CD4-positive, alpha-beta memory T cell (primary cell): ENCODE measurements at places on chromosomes 11 and 22.

- DNase-seq: no peak
Observed at GRCh38 chr22:39029227-39029626, 8.3 kb downstream of the APOBEC3D start.

GRCh38 chr11:72581067-72581466 lies 93.2 kb downstream of the PDE2A start:
- no peak for DNase-seq

DNA sequence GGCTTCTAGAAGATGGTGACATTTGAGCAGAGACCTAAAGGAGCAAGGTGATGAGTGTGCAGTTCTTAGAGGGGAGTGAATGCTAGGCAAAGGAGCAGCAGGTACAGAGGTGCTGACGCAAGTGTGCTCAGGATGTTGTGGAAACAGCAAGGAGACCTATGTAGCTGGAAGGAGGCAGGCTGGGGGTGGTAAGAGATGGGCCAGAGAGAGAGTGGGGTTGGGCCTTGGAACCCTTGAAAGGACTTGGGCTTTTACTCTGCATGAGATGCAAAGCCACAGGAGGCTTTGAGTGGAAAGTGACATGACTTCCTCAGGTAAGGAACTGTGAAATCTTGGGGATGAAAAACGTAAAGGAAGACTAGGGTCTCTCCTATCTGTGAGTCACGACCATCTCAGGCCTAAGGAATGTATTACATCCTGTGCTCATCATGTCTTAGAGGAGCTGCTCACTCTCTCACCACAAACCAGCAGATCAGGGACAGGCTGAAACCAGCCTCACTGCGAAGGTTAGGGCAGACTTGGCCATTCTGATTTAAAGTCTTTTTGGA lies 65.4 kb downstream of the MICAL2 start:
- no peak for DNase-seq

GRCh38 chr11:23095650-23096189 lies 235.4 kb upstream of the CCDC179 start:
- DNase-seq: no peak

DNA sequence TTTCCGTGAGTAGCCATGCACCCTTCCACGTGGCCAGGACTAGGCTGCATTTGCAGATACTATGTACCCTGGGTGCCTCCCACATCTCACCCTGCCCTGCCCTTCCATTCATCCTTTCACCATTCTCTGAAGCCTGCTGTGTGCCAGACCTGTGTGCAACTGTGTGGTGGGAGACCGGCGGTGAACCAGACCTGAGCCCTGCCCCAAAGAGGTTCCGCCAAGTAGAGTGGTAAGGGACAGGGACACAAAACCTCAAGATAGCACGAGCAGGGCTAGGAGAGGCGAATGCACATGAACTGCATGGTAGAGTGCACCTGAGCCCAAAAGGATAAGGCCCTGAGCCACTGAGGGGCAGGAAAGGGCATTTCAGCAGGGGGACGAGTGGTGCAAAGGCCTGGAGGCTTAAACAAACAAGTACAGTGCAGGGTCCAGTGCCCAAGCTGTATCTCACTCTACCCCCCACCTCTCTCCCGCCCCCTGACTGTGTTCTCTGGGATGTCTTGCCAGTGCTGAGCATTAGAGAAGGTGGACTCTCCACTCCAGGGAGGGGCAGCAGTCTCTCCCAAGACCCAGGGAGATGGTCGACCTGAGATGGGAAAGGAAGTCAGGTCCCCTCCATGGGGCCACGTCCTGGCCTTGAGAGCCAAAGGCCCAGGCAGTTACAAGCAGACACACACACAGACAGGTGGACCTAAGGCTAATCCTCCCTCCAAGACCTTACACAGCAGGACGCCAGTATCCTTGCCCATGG lies 14.1 kb upstream of the ARAP1 start:
- DNase-seq: no peak

GRCh38 chr11:100221791-100222190 lies 465.3 kb upstream of the ARHGAP42 start:
- no peak for DNase-seq

DNA sequence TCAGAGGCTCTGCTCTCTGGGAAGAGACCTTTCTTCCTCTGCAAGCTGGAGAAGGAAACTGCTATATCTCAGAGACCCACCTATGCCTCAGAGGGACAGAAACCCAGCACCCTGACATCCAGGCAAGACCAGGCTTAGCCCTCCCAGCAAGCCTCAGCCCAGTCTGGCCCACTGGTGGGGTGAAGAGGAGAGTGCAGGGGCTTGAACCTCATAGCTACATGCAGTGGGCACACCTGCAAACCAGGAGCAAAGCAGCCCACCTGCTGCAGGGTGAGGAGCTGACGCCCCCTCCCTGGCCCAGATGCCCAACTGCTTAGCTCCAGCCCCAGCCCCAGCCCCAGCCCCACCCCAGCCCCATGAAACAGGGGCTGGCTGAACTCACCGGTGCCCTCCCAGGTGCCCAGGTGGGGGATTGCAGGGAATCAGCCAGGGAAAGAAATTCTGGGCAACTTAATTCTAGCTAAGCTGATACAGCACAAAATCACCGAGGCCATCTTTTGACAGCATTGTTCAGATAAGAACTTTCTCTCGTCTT lies 246.8 kb downstream of the BUD13 start:
- no peak for DNase-seq

DNA sequence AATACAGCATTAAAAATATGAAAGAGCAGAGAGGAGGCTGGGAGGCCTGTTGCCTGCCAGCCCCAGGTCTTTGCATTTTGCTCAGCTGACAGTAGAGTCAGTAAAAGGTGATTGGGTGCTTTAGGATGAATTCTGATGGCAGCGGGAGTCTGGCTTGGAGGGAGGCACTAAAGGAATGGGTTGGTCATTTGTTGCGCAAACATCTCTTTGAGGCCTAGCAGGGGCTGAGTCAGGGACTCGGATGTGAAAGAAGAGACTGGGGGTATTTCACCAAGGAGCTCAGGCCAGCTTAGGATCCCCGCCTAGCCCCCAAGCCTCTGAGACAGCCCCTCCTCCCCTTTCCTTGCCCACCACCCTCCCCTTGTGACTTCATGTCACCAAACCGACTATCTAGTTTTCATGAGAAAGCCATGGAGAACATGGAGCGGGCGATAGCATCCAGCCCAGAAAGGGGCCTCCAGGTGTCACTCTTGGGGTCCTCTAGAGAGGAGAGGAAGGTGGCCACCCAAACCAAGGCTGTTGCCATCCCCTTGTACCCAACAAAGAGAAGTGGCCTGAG lies 9.7 kb downstream of the DGKZ start:
- peak; percentile 5 for DNase-seq

- DNase-seq: no peak
Observed at GRCh38 chr22:46828323-46828900, 66.0 kb downstream of the TBC1D22A start.

DNA sequence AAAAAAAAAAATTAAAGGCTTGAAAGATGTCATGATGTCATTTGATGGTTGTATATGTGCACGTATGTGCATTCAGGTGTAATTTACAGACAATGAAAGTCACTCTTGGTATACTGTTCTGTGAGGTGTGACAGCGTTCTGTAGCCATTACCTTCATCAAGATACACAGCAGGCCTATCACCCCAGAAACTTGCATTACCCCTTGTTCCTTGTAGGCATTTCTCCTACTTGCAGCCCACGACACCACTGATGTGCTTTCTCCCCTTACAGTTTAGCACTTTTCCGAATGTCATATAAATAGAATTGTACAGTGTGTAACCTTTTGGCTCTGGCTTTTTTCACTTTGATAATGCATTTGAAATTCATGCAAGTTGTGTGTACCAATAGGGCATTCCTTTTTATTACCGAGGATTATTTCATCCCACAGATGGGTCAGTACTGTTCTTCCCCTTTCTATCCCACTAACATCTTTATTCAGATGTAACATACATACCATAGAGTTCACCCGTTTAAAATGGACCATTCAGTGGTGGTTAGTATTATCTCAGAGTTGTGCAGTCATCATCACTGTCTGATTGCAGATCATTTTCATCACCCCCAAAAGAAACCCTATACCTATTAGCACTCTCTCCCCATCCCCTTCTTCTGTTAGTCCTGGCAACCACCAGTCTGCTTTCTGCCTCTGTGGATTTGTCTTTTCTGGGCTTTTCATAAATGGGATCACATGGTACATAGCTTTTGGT lies 30.3 kb downstream of the BCR start:
- no peak for DNase-seq

DNA sequence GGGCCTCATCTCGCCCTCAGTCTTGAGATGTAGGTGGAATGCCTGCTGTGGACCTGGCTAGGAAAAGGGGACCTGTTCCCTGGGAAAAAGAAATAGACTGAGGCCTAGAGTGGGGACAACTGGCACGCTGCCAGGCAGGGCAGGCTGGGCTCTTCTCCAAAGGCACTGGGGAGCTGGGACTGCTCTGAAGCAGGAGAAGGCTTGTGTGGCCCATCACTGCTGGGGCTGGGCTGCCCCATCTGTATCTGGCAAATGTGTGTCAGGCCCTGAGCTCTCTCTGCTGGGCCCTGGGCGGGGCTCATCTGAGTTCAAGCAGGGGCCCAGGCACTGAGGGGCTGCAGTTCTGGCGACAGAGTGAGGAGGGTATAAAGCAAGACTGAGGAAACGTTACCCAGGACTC lies 32.9 kb downstream of the ARVCF start:
- DNase-seq: no peak

DNA sequence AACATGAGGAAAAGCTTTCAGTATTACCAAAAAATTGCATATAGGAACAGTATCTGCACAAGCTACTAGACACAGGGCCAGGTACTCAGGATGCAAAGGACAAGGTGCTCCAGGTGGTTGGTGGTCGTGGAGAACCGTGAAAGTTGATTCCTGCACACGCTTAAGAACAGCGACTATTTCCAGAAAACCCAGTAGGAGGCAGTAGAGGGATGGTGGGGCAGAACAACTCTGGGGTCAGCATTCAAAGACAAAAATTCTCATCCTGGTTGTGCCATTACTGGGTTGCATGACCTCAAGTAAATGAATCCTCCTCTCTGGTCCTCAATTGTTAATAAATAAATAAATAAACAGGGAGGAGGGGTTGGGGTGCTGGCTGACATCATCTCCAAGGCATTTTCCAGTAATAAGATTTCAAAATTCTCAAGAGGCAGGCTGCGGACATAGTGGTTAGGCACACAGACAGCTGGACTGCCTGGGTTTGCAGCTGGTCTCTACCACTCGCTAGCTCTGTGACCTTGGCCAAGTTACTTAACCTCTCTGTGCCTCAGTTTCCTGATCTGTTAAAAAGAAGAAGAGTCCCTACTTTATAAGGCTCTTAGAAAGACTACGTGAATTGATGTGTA lies 89.6 kb downstream of the ISX start:
- no peak for DNase-seq

DNA sequence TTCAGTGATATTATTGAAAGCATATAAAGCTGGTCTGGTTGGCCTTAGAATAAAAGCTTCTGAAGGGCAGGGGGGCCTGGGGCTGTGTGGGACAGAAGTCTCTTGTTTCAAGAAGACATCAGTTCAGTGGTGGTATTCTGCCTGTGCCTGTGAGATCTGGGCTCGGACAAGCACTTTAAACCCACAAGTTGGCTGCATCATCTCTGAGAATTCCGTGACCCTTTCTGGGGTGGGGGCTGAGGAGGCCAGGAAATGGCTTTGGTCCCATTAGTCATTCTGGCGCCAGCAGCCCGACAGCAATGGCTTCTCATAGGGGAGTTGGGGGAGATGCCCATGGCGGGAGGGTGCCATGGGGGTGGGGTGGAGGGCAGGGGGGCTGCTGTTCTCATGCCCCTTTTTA lies 104.1 kb downstream of the PKNOX2 start:
- DNase-seq: no peak

DNA sequence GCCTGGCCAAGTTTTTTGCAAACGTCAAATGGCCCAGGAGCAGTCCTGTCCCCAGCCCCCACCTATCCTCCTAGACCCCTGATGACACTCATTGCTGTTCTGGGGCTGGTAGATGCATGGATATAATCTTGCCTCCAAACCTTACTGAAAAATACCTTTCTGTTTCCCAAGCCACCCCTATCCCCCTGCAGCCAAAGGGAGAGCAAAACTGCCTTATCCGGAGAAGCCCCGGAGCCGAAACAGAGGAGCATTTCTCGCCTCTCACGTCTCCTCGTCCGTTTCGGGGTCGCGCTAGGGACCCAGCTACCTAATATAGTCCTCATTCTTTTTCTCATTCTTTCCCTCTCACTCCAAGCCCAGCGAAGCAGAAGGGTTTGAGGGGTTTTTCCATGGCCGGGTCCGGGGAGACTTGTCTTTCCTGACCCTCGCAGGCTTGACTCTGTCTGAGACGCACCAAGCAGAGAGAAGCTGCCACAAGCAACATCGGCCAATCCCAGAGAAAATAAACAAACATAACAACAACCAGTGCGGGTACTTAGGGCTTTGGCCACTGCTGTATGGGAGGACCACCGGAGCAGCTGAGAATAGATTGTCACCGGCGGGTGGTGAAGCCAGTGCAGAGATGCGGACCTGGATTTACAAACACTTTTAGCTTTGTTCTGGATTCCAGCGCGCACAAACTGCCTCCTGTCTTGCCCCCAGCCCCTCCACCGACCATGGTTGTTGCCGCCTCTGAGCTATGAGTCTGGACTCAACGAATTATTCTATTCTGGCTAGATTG lies 1.6 kb downstream of the BSX start:
- no peak for DNase-seq

DNA sequence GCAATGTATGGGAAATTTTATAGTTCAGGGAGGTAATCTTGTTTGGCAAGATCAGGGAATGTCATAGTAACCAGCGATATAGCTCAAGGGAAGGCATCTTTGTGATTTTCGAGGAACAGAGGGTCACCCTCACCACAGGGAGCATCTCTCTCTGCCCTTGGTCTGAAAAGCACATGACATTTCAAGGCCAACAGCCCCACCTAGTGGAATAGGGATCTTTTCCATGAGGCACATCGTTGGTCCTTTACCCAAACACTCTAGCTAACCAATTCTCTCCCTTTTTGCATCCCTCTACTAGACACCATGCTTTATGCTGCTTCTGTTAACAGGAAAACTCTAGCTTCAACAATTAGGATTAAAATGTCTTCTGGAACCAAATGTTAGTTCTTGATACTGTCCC lies 179.0 kb downstream of the GRM5 start:
- DNase-seq: peak; percentile 35

GRCh38 chr11:16293204-16293681 lies 63.1 kb downstream of the SOX6 start:
- no peak for DNase-seq

- DNase-seq: no peak
Observed at GRCh38 chr22:20441631-20442484, 4.2 kb upstream of the SCARF2 start.

DNA sequence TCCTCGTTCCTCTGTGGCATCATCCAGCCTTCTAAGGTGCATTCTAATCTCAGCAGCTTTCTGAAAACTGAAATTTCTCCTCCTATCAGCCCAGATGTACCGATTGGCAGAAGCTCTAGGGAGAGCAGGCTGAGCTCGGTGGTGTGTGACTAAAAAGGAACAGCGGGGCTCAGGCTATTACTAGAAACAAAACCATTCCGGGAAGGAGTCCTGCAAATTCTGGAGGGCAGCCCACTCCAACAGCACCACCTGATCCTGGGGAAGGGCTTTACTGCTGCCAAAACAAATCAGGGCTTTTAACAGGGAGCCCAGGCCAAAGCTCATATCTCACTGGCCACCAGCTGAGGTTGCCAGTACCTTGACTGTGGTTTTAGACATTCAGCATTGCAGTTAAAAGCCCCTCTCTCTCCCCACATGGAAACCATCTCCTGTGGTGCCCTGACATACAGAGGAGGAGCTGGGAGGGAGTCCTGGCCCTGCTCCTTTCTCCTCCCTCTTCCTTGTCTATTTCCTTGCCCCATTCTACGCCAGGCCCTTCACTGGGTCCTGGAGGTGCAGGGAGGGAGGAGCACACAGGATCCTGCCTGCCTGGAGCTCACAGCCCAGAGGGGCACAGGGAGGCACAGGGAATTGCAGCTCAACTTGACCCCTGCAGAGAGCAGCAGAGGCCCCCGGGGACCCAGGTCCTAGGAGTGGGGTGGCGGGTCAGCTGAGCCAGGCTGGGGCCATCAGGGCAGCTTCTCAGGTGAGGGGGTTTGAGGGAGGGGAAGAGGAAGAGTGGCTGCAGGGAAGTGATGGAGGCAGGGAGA lies 889 bp downstream of the PLAAT4 start:
- DNase-seq: peak; percentile 16
